ENCODE measurements at places on chromosomes 11 and 22.

GRCh38 chr11:6782720-6783119, at the start of gene OR2AG1:
Gene OR2AG1 (plus strand): TSS chr11:6783020. CDS start chr11:6785038, 2,018 bp downstream.
- no peak for DNase-seq

GRCh38 chr11:29129844-29130243, 887.0 kb downstream of the KCNA4 start:
- no peak for DNase-seq

GRCh38 chr22:23269441-23270211, 89.3 kb downstream of the BCR start:
- no peak for DNase-seq

DNA sequence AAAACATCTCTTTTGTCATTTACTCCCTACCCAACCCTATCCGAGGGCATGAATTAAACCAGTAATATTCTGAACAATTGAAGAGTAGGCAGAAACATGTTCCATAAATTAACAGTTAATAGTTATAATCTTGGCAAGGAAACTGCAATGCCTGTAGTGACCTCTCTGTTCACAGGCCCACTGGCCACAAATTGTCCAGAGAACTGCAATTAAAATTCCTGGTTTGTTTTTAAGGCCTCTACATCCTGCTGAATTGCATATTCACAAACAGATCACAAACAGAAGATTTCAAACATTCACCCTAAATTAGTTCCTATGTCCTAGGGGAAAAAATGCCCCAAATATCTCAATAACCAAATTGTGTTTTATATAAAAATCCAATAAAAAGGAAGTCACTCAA, 143.2 kb upstream of the TRPC6 start:
- no peak for DNase-seq

DNA sequence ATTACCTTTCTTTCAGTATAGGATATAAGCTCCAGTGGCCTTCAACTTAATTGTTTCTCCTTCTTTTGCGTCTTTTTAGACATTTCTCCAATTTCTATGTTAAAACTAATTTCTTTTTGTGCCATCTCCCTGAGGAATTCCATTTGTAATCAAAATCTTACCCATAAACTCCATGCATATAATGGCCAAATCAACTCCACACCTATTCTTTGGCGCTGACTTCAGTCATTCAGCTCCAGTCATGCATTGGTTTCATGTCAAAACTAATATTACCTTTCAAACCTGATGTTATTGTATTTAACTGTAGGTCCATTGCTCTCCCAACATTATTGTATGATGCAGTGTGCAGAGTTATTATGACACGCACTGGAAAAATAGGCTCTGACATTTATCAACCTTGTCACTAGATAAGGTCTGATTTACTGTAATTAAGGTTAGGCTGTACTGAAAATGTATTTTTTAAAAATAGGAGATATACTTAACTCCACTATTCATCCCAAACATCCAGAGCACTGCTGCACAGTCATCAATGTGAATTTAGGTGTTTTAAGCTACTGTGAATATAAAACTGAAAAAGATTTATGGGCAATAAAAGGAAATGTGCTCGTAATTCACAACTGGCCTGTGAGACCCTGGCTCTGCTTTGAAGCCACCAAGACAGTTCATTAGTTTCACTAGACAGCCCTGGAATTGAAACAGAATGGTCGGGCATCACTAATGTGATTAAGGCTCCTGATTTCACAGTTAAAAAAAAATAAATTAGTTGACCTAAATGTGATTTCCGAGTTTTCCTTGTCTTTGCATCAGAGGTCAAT, 180.6 kb upstream of the GRIA4 start:
- DNase-seq = no peak

DNA sequence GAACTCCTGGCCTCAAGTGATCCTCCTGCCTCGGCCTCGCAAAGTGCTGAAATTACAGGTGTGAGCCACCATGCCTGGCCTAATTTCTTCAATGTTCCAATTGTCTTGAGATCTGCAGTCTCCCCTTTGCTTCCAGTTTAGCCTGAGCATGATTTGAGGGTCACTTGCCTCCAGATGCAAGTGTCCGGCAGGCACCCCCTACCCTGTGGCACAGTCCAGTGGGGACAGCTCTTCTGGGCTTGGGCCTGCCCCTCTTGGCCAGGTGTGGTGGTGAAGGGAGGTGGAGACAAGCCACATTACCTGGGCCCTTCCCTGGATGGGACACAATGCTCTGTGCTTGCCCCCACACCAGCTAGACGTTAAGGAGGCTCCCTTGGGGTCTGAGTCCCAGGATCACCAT, 21.3 kb upstream of the CACNG2 start:
- no peak for DNase-seq

GRCh38 chr11:74282421-74282820, 29.0 kb downstream of the P4HA3 start:
- DNase-seq = no peak

- no peak for DNase-seq
Observed at GRCh38 chr11:71474771-71475483, 21.9 kb downstream of the NADSYN1 start.

- no peak for DNase-seq
Observed at GRCh38 chr11:78377625-78378418, 39.8 kb downstream of the GAB2 start.

- DNase-seq = no peak
Observed at GRCh38 chr22:39634530-39635405, 64.2 kb downstream of the CACNA1I start.

- DNase-seq = no peak
Observed at GRCh38 chr11:61076506-61077304, 25.6 kb upstream of the CD5 start.

- DNase-seq = no peak
Observed at GRCh38 chr11:62012832-62013461, 45.5 kb upstream of the FTH1 start.

- DNase-seq = no peak
Observed at GRCh38 chr11:227824-228379, 8.2 kb downstream of the SIRT3 start.

GRCh38 chr11:46890665-46891064, 27.7 kb downstream of the LRP4 start:
- no peak for DNase-seq

DNA sequence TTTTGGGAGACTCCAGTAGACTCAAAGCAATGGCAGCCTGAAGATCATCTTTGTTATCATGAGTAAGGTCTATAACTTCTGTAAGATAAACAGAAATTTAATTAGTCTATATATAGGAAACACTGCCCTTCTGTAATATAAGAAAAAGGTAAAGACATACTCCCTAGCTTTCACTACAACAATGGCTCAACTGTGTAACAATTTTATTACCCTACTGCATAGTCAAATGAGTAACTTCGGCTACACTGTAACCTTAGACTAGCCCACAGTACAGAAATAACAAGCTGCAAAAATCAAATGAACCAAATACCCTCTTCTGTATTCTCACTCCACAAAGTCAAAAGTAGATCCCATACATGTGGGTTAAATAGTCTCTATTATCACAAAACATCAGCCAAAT, 33.7 kb downstream of the USP28 start:
- no peak for DNase-seq

- no peak for DNase-seq
Observed at GRCh38 chr11:44781655-44782054, 54.9 kb downstream of the TSPAN18 start.

- DNase-seq = no peak
Observed at GRCh38 chr11:131331546-131331945, 38.9 kb upstream of the NTM start.

- no peak for DNase-seq
Observed at GRCh38 chr11:94725097-94725496, 43.1 kb upstream of the AMOTL1 start.

GRCh38 chr11:57512646-57513451, 2.7 kb downstream of the SLC43A1 start:
- DNase-seq = no peak

DNA sequence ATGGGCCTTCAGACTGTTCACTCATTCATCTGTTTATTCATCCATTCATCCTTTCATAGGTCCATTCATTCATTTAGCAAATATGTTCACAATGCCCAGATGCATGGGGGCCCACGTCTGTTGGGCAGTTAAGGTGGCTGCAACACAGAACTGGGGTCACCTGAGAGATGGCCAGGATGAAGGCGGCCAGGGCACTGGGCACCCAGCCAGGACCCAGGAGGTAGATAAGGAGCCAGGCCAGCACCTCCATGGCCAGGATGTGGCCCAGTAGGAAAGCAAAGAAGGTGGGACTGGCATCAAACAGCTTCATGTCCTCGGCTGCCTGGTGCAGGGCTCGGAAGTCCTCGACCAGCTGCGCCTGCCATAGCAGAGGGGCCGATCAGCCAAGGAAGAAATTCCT, 12.2 kb downstream of the FADS3 start:
- no peak for DNase-seq

- peak; percentile 54 for DNase-seq
Observed at GRCh38 chr11:9003573-9004182, at the start of gene NRIP3. Gene NRIP3 (minus strand): TSS chr11:9004001. CDS start chr11:9003935, 66 bp downstream.

GRCh38 chr11:85295694-85296271, 331.4 kb downstream of the DLG2 start:
- DNase-seq = no peak

DNA sequence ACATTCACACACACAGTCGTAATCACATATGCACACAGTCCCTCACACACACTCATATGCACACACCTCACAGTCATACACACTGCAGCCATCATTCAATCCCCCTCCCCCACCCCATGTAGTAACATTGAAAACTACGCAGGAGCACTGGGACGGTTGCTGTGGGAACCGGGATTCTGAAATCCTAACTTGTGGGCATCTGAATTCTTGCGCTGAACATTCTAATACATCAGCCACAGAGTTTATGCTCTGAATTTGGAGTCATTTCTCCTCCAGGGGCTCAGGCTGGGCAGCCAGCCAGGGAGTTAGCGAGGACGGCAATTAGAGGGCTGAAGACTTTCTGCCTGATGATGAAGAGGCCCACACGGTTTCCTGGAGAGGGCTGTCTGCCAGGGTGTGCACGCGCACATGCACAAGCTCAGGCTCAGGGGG, 32.7 kb downstream of the CD6 start:
- DNase-seq = peak; percentile 21

DNA sequence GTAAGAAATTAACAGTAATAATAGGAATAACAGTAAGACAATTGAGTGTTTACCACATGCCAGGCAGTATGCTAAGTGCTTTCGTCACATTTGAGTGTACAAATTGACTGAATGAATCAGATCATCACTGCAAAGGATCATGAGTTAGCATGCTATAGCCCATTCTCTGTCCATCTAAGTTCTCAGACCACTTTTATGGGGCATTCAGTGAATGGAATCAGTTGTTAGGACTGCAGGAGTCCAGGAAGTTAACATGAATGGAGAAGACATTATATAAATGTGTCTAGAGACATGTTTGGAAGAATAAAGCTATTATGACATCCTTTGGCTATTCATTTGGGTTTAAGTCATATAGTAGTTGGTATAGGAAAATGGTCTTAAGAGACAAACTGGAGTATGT, 59.9 kb downstream of the NCAM1 start:
- no peak for DNase-seq
